NCI-H2029 treated with DMSO at 0.1 percent for 48 hours (cell line): ENCODE measurements at places on chromosomes 5 and 9.

GRCh38 chr5:90878549-90879196, 320.1 kb downstream of the ADGRV1 start:
- DNase-seq = no peak

GRCh38 chr5:162068412-162068811, 839 bp downstream of the GABRG2 start:
- DNase-seq = no peak

DNA sequence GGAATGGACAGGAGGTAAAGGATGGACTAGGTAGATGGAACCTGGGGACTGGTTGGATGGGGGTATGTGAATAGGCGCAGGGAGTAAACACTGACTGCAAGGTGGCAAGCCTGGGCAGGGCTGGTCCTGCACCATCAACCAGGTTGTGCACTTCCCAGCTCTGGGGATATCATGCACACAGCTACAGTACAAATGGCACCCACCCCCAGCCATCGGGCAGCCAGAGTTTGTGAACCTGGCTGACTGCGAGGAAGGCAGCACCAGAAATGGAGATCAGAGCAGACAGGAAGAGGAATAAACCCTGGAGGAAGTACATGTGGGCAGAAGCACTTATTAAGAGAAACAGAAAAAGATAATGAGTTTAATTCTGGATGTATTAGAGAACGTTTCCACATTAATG, 229.1 kb downstream of the ESM1 start:
- DNase-seq = no peak

DNA sequence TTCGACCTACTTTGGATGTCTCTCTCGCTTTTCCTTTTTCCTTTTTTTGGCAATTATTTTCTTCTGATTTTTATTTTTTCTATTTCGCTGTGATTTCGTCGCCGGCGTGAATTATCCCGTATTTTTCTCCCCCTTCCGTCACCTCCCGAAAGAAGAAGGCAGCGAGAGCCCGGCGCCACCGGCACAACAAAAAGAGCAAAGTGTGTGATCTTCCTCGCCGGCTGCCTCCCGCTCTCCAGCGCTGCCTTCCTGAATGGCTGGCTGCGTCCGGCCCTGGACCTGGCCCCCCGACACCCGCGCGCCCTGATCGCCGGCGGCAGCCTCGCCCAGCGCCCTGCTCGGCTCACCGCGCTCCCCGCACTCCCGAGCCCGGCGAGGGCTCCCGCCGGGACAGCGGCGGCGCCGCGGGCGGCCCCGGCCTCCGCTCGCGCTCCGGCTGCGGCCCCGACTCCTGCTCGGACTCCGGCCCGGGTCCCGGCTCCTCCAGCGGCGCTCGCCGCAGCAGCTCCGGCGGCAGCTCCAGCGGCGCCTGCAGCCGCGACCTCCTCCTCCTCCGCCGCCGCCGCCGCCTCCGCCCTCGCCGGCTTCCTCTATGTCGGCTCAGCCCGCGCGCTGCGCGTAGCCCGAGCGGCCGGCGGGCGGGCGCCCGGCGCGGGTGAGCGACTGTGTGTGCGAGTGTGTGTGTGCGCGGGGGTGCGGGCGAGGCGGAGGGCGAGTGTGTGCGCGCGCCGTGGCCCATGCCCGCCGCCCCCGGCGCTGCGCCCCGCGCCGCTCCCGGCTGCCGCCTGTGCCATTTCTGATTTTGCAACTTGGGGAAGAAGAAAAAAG, 960 bp downstream of the NR2F1 start:
- DNase-seq = peak; percentile 43

- no peak for DNase-seq
Measured at GRCh38 chr9:85527331-85528020, 214.3 kb downstream of the AGTPBP1 start.

DNA sequence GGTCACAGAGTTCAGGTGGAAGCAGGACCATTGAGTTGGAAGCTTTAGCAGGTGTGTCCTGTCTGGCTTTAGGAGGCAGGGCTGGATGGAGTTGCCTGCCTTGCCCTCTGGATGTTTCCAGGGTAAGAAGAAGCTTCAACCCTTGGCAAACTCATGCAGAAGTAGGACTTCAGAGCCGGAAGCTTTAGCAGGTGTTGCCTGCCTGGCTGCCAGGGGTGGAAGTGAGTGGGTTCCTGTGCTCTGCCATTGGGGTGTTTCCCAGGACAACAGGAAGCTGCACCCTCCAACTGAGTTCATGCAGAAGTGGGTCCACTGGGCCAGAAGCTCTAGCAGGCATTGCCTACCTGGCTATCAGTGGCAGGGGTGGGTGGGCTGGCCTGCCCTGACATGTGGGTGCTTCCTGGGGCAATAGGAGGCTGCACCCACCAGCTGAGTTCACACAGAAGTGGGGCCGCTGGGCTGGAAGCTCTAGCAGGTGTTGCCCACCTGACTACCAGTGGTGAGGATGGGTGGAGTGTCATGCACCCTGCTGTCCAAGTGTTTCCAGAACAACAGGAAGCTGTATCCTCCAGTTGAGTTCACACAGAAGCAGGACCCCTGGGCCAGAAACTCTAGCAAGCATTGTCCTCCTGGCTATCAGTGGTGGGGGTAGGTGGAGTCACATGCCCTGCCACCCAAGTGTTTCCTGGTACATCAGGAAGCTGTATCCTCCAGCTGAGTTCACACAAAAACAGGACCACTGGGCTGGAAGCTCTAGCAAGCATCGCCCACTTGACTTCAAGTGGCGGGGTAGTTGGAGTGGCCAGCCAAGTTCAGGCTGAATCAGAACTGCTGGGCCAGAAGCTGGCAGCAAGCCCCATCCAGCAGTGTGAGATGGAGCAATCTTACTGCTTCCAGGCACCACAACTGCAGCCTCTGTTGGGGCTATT, 24.6 kb downstream of the LOX start:
- no peak for DNase-seq

DNA sequence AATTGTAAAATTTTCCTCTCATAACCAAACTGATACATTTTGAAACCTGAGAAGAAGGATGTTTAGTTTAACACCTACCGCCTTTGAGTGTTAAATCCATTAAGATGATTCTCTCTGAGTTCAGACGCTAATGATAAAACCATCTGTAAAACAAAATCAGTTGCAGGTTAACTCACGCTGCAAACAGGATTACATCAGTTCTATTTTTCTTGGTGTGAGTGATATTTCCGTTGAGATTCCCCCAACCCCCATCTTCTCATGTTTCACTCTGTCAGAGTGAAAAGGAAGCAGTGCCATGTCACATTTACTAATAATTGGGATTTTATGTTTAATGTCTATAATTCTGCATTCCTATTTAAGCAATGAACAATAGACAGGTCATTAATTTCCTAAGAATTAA, 146.5 kb downstream of the FANCC start:
- DNase-seq = no peak

DNA sequence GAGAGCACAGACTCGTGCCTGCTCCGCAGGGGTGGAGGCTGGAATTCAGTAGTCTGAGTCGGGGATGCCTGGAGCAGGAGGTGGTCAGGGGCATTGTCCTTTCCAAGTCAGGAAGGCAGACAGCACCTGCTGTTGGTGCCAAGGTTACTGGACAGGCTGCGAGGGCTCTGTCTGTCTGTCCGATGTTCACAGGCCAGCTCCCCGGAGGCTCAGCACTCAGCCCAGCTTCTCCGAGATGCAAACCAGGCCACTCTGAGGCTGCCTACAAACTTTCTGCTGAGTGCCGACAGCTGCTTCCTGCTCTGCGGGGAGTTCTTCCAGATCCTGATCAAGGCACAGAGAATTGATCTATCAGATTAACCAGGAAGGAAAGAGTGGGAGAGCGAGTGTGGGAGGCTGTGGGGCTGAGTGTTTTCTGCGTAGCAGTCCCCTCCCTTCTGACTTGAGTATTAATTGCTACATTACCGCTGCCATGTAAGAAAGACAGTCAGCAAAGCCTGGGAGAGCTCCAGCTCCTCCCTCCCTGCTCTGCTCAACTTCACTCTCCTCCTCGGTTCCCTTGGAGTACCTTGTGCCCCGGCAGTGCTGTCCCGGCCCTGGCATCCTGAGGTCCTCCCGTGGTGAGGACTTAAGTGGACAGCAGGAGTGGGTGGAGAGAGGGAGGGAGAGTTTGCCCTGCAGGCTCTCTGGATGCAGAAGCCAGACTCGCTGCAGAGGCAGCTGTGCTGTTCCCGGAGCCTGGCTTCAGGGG, 36.0 kb downstream of the KCNMB1 start:
- no peak for DNase-seq

GRCh38 chr9:124652615-124653393, 118.3 kb downstream of the NR6A1 start:
- no peak for DNase-seq

DNA sequence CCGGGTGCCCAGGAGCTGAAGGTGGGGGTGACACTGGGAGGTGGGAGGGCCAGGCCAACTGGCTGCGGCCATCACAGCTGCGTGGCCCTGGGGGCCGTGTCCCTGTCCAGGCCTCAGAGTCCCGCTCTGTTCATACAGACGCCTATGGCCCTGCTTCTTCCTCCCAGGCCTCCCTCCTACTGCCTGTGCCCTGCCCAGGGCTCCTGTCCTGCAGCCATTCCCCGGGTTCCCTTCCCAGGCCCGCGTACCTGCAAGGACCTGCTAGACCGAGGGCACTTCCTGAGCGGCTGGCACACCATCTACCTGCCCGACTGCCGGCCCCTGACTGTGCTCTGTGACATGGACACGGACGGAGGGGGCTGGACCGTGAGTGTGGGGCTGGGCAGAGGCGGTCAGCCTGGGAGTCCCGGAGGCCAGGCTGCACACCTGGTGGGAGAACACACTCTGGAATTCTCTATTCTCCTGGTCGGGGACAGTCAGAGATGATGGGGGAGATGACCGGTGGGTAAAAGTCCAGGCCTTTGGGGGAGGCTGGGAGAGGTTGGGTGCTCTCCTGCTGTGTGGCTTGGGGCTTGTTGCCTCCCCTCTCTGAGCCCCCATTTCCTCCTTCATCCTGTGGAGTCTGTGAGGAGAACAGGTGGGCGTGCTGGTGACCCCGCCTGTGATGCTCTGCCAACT, 4.5 kb downstream of the FCN2 start:
- no peak for DNase-seq

- peak; percentile 75 for DNase-seq
Measured at GRCh38 chr5:139094154-139095131, 103.7 kb downstream of the SIL1 start.

DNA sequence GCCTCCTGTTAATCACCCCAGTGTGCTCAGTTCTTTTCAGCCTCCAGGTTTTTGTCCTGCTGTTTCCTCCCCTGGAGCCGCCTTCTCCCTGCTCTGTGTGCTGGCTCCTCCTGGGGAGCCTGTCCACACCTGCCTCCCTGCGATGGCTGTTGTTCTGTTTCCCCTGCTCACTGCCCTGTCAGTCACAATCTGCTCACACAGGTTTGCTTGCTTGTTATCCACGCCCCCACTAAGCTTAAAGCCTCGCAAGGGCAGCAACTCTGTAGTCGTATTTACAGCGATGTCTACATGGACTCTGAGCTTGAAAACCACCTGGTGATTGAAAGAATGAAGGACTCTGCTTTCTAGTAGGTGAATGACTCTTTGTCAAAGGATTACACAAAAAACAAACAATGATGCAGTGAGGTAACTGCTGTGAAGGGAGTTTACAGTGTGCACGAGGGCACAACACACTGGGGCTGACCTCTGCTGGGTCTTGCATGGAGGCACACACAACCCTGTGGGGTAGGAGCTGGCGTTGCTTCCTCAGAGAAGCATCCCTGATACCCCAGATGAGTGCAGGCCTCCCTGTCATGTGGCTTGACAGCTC, 39.6 kb upstream of the TEX48 start:
- DNase-seq = no peak

- DNase-seq = no peak
Measured at GRCh38 chr9:135087899-135088347, 455 bp downstream of the OLFM1 start.

DNA sequence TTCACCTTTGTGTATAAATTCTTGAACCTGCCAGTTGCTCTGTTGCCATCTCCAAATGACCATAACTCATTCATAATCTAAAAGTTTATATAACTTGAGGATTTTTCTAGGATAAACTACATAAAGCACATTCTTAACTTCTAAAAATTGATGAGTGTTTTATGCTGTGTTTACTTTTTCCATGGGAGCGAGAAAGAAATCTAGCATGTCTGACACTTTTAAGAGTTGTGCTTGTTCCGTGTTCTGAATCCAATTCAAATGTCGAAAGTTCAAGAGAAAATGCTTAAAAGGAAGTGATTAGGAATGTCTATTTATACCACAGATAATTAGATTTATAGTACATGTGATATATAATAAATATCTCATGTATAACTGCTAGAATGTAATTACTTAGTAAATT, 154.4 kb downstream of the DEPDC1B start:
- no peak for DNase-seq

DNA sequence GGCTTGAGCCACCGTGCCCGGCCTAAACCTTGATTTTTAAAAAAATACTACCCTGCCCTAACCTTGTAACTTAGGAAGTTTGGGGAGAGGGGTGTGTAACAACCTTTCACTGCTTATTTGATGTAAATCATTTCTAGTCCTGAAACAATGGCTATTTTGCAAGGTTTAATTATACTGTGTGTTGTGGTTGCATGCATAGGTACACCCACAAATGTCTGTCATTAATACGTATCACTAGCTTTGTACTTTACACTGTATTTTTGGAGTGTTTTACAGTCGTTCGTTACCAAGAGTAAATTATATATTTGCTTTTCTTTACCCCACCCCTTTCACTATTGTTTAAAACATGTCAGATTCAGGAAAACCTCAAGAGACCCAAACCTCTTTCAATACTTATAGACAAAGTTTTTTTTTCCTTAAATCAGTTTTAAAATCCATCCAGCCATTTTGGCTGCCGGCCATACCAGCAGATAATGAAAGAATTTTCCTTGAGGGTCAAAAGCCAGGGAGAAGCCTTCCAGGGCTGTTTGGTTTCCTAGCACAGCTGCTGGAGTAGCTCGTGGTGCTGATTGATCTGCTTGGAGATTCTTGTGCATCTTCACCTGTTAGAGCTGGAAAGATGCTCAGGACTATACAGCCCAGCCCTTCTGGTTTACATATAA, 50.7 kb downstream of the DOCK8 start:
- no peak for DNase-seq

- DNase-seq = no peak
Measured at GRCh38 chr9:14301583-14302021, 12.3 kb downstream of the NFIB start.

- no peak for DNase-seq
Measured at GRCh38 chr9:106797299-106797698, 65.7 kb upstream of the ZNF462 start.

GRCh38 chr9:79883073-79883645, 311.4 kb downstream of the TLE4 start:
- no peak for DNase-seq

GRCh38 chr9:13013991-13014883, 239.4 kb downstream of the LURAP1L start:
- DNase-seq = no peak

- DNase-seq = peak; percentile 48
Measured at GRCh38 chr5:149268928-149269557, 2.6 kb upstream of the AFAP1L1 start.
